Endothelial cell (in vitro differentiated cells): ENCODE measurements at places on chromosomes 11 and 22.

- DNase-seq = no peak
Observed at GRCh38 chr11:68473693-68474092, 13.1 kb downstream of the PPP6R3 start.

DNA sequence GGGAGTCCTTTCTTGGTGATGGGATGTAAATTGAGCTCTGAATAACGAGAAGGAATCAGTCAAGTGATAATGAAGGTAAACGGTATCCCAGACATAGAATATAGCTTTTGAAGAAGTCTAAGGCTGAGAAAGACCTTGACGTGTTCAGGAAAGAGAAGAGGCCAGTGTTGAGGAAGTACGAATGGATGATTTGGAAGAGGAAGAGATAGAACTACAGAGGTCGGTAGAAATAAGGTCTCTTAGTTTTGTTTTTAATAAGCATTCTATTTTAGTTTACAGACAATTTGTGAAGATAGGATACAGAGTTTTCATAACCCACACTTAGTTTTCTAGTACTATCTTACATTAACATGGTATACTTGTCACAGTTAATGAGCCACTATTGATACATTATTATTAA is 1598.1 kb downstream of the FAM181B start:
- no peak for DNase-seq

DNA sequence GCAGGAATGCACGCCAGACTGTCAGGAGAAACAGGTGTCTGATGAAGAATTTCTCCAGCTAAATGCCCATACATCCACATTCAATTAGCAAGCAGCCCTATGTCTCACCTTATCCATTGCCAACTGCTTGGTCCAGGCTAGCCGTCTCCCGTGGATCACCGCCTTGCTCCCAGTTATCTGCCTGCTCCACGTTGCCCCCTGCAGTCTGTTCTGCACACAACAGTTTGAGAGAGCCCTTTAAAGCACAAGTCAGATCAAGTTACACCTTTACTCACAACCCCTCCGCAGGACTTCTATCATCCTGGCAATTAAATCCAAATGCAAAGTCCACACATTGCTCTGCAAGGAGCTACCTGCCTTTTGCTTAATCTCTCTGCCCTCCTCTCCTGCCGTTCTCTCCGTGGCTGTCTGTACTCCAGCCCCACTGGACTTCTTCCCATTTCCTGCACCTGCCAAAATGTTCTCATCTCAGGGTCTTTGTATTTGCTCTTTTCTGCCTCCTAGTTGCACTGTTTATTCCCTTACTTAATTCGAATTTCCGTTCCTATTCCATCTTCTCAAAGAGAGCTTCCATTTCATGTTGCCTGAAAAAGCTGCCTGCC is 185.3 kb upstream of the LARGE1 start:
- DNase-seq = peak; percentile 53

DNA sequence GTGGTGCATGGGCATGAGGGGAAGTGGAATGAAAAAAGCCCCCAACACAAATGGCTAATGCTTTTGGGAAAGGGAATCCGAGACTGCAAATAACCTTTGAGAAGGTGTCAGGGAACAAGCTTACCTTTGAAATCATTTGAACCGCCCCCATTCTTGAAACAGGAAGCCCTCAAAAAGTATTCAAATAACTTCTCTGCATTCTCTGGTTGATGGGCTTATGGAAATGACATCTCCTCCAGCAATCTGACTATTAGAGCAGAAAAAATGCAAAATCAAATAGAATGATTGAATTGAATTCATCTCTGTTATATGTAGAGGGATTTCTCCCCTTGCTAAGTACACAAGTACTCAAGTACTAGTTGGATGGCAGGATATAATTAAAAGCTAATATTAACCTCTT is 409.9 kb downstream of the TMEM135 start:
- DNase-seq = no peak

DNA sequence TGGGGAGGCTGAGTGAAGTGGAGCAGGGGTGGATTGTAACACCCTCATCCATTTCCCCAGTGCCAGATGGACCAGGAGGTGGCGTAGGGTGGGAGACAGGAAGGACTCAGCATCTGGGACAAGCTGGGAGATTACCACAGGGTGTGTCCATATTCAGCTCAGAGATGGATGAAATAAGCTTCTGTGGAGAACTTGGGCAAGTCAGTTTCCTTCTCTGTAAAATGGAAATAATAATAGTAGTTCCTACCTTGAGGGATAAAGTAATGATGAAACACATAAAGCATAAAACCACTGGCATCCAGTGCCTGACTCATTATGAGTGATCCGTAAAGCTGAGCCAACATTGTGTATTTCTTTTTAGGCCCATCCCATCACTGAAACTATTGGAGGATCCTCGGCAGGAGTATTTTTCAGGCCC is 607 bp upstream of the ROBO4 start:
- DNase-seq = no peak
